ENCODE measurements at places on chromosomes 2 and 18. TPM values are rescaled to one million over a fixed set of nuclear protein-coding genes. Genes with fewer than 3 reads are reported as not detected.

The LRPPRC gene
- polyA plus RNA-seq, result 41.0 TPM

The KCNS3 gene
- 5.9 TPM for polyA plus RNA-seq

The PRKAG3 gene
- not detected for polyA plus RNA-seq

The LRP1B gene
- 0.08 TPM for polyA plus RNA-seq

The MC4R gene
- not detected for polyA plus RNA-seq

The CMPK2 gene
- 11.5 TPM for polyA plus RNA-seq

The ARHGAP25 gene
- polyA plus RNA-seq, result 13.7 TPM

The GPAT2 gene
- 2.4 TPM for polyA plus RNA-seq

The ST6GAL2 gene
- polyA plus RNA-seq, result 3.0 TPM

The SAG gene
- polyA plus RNA-seq, result not detected

The MYO5B gene
- 1.2 TPM for polyA plus RNA-seq

The AOX1 gene
- 105 TPM for polyA plus RNA-seq

The IL36G gene
- not detected for polyA plus RNA-seq

The CCDC148 gene
- 0.80 TPM for polyA plus RNA-seq

The CDH2 gene
- 12.3 TPM for polyA plus RNA-seq

The TCF7L1 gene
- 17.2 TPM for polyA plus RNA-seq

The NEB gene
- 1.4 TPM for polyA plus RNA-seq

The HES6 gene
- 2.0 TPM for polyA plus RNA-seq

The SDC1 gene
- polyA plus RNA-seq, result 0.62 TPM

The SLC25A52 gene
- not detected for polyA plus RNA-seq

The C2orf78 gene
- polyA plus RNA-seq, result not detected

The MAP3K19 gene
- 0.02 TPM for polyA plus RNA-seq

The DTNA gene
- polyA plus RNA-seq, result 30.4 TPM

The CCDC141 gene
- 0.50 TPM for polyA plus RNA-seq

The LHCGR gene
- polyA plus RNA-seq, result 1.2 TPM

The ZNF521 gene
- 24.3 TPM for polyA plus RNA-seq

The REG1B gene
- not detected for polyA plus RNA-seq

The SLC40A1 gene
- 288 TPM for polyA plus RNA-seq

The TMEM169 gene
- 0.24 TPM for polyA plus RNA-seq

The SLC9A2 gene
- polyA plus RNA-seq, result not detected

The GPR75 gene
- 1.1 TPM for polyA plus RNA-seq

The COL4A3 gene
- 2.9 TPM for polyA plus RNA-seq

The IL36RN gene
- not detected for polyA plus RNA-seq

The CTAGE1 gene
- not detected for polyA plus RNA-seq

The CCDC68 gene
- 17.7 TPM for polyA plus RNA-seq

The ABCG8 gene
- not detected for polyA plus RNA-seq

The SERPINB4 gene
- polyA plus RNA-seq, result not detected

The ANKRD30BL gene
- polyA plus RNA-seq, result 0.47 TPM

The GREB1 gene
- 228 TPM for polyA plus RNA-seq

The FLACC1 gene
- 0.30 TPM for polyA plus RNA-seq

The CRYBA2 gene
- polyA plus RNA-seq, result not detected

The CXCR2 gene
- 0.08 TPM for polyA plus RNA-seq

The CFAP221 gene
- polyA plus RNA-seq, result 0.24 TPM

The FBXO36 gene
- polyA plus RNA-seq, result 2.9 TPM

The ZSWIM2 gene
- polyA plus RNA-seq, result not detected

The GTF2A1L gene
- 3.7 TPM for polyA plus RNA-seq

The MAP2 gene
- polyA plus RNA-seq, result 11.9 TPM

The CAPN14 gene
- polyA plus RNA-seq, result 0.05 TPM

The ADD2 gene
- 0.29 TPM for polyA plus RNA-seq

The C2orf72 gene
- polyA plus RNA-seq, result 0.13 TPM
